ENCODE measurements at places on chromosomes 3 and 15. TPM values are rescaled to one million over a fixed set of nuclear protein-coding genes. Genes with fewer than 3 reads are reported as not detected.

Gene XXYLT1
- polyA plus RNA-seq, result 15.8 TPM

Gene MYEF2
- 11.7 TPM for polyA plus RNA-seq

Gene GP5
- 0.04 TPM for polyA plus RNA-seq

Gene DPPA4
- 4.3 TPM for polyA plus RNA-seq

Gene SPINK8
- polyA plus RNA-seq, result not detected

Gene PSTPIP1
- polyA plus RNA-seq, result not detected

Gene SLC9C1
- polyA plus RNA-seq, result 0.30 TPM

Gene MAP1A
- polyA plus RNA-seq, result 7.3 TPM

Gene DUOX1
- polyA plus RNA-seq, result 4.3 TPM

Gene CHRNA7
- polyA plus RNA-seq, result 3.0 TPM

Gene FAM81A
- polyA plus RNA-seq, result 0.85 TPM

Gene SLCO2A1
- polyA plus RNA-seq, result 7.0 TPM

Gene CCR8
- not detected for polyA plus RNA-seq
